ENCODE measurements at places on chromosomes 4 and X.
A peak's percentile ranks its signal among the peaks of the same experiment; 100 is the strongest.

- no peak for DNase-seq
These were observed 22.7 kb downstream of the NOP14 start for GRCh38 chr4:2940267-2941137.

GRCh38 chr4:89275587-89275986 lies 32.0 kb downstream of the GPRIN3 start:
- no peak for DNase-seq

DNA sequence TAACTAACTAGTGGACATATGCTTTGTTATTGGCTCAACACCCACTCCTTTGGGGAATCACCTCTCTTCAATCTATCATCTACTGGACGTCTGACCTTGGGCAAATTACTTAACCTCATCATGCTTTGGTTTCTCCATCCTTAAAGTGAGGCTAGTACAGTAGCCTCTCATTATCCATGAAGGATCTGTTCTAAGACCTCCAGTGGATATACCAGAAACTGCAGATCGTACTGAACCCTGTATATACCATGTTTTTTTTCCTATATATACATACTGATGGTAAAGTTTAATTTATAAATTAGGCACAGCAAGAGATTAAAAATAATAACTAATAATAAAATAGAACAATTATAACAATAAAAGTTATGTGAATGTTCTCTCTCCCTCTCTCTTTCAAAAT lies 56.2 kb downstream of the HMGB3 start:
- no peak for DNase-seq

GRCh38 chr4:37892641-37893040 lies 1.8 kb downstream of the TBC1D1 start:
- peak; percentile 41 for DNase-seq

Measured in activated B cell treated with CpG ODN at 0.5 μM for 24 hours (primary cell).